ENCODE measurements at places on chromosomes 6 and 20. TPM values are rescaled to one million over a fixed set of nuclear protein-coding genes. Genes with fewer than 3 reads are reported as not detected.
A peak's percentile ranks its signal among the peaks of the same experiment; 100 is the strongest.

- DNase-seq = no peak
These were observed 528 bp downstream of the NHSL1 start for GRCh38 chr6:138498629-138499302.

TTBK1 gene
- total RNA-seq = not detected

- no peak for DNase-seq
These were observed 80.3 kb upstream of the ISM1 start for GRCh38 chr20:13140775-13141174.

DNA sequence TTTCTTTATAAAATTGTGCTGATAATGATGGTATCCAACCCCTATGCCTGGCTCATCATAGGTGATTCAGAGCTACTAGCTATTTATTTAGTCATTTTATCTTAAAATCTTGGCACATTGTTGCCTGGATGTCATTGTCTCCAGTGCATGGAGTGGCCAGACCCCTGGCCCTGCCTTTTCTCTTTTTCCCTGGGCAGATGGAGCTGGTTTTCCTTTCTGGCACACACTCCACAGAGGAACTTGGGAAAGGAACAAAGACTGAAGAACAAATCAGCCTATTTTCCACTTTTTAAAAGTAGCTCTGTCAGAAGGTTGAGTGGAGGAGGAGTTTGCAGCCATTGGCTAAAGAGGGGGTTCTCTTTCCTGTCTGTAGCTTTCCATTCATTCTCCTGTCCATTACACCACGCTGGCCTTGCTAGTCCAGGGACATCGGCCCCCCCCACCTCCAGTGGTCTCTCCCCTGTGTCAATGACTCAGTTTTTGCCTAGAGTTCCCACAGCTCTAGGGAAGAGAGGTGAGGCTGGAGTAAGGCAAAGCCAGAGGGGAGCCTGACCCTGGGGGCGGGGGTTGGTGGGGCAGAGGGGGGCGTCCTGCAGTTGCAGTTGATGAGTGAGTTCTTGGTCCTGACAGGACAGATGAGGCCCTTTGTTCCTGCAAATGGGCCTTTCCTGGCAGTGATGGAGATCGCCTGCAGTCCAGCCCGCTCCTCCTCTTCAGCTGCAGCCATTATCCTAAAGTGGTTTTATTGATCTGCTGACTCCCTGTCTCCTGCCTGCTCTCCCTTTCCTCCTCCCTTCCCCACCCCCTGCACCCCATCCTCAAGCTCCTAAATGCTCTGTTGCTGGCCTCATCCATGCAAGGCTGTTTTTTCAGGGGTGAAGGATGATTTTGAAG is 774.5 kb downstream of the DHX35 start:
- no peak for DNase-seq

KIF16B gene
- 3.2 TPM for total RNA-seq

SRC gene
- total RNA-seq = 7.6 TPM

DNA sequence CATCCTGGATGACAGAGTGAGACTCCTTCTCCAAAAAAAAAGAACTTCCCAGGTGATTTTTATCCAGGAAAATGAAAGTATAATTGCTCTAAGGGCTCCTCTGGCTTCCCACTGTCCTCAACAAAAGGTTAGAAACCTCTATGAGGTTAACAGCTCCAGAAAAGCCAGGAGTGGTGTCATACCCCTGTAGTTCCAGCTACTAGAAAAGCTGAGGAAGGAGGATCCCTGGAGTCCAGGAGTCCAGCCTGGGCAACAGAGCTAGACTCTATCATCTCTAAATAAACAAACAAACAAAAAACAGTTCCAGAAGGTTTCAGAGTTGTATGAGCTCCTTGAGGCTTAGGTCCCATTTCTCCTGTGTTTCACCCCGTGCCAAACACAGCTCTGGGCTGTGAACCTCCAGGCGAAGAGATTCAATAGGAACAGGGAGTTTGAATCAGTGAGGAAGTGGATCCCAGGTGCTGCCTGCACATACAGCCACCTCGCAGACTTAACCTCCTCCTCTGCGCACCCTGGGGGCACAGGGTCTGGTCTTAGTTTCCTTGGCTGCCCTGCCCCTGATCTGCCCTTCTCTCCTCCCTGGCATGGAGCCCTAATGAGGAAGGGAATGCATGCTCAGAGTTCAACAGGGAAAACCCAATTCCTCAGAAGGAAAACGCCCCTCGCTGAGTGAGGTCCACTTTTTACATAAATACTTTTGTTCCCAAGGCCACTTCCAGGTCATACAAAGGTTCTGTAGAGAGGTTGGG is 31.0 kb downstream of the ZC3H12D start:
- no peak for DNase-seq

GRCh38 chr6:3912361-3913076 is 63.3 kb downstream of the FAM50B start:
- peak; percentile 52 for DNase-seq

PTPRT gene
- not detected for total RNA-seq

DNA sequence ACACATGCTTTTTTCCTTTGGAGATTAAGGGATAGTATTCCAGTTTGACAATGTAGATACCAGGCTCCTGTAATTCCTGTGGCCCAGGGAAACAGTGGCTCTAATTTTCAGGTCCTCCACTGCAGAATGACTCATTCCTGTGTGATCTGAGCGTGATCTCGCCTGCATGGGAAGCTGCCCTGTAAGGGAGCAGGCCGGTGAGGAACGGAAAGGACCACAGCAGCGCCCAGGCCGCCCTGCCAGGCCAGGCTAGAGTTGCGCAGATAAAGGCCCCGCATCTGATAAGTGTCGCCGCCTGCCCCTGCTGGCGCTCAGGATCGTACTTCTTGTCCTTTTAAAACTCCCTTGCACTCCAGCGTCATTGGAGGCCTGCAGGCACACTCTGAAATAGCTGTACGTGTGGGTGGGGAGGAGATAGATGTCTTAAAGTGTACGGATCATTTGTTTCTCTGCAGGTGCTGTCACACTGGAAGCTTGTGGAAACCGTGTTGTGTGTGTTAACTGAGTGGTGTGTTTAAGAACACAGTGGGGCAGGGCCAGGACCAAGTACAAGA is 60.7 kb downstream of the SYNJ2 start:
- peak; percentile 98 for DNase-seq

FAM184A gene
- 4.8 TPM for total RNA-seq

DNA sequence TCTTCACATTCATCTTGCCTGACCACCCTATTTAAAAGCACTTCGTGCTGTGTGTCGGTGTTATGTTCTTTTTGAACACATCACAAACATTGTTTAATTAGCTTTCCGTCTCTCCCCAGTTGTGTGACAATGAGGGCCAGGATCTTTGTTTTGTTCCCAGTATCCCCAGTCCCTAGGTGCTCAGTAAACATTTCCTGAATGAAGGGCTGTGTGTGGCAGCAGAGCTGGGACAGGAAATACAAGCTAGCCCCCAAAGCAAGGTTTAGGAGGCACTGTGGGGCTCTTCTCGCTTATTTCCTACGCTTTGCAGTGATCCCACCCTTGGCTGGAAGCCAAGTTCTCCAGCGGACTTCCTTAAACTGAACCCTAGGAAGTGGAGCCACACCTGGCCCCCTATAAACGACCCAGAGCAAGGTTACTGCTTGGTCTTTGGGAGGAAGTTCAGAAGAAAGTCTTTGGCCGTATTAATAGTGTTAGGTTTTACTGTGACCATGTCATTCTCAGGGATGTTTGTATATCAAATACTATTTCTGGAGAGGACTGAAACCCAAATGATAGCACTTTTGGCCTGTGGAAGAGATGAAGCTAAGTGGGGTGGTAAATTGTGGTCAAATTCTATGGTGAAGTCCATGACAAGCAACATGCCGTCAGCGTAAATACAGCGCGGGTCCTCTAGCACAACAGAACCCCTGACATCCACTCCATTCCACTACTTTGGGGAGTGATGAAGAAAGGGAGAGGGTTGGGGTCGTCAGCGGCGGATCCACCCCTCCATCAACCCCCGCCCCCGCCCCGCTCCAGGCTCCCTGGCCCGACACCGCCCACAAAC is 570 bp upstream of the FANCE start:
- no peak for DNase-seq
